ENCODE measurements at places on chromosomes 12 and 14.

- DNase-seq: no peak
Observed at GRCh38 chr12:117980616-117981015, 11.8 kb upstream of the KSR2 start.

DNA sequence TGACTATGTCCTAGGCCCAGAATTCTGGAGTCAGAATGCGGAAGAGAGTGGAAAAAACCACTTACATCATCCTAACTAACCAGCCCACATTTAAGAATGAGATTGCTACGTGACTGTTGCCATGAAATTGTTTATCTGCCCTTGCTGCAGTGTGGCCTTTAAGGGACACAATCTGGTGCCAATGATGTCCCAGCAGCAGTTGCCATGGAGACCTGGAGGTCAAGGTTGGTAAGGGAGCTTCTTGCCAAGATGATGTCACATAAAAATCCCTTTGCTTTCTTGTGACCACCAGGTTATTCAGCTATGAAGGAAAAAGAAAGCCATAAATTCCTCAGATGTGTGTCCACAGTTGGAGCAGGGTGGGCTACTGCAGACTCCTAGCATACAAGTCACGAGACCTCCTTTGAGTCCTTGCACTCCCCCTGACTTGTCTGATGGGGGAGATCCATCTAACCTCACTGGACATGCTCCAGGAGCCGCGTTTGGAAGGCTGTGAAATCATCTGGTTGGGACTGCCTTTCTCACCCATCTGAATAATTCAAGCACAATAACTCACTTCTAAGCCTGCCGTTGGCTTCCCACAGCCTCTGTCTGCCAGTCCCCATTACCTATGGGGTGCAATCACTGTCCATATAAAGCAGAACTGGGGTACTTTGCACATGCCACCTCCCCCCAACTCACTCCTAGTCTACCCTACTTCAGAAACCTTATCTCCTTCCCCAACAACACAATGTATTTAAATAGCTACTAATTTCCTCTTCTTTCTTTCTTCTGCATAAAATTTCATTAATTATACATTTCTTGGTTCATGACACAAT, 165.6 kb downstream of the ZFP36L1 start:
- no peak for DNase-seq

- no peak for DNase-seq
Observed at GRCh38 chr14:68576496-68577244, 216.2 kb downstream of the ZFP36L1 start.

DNA sequence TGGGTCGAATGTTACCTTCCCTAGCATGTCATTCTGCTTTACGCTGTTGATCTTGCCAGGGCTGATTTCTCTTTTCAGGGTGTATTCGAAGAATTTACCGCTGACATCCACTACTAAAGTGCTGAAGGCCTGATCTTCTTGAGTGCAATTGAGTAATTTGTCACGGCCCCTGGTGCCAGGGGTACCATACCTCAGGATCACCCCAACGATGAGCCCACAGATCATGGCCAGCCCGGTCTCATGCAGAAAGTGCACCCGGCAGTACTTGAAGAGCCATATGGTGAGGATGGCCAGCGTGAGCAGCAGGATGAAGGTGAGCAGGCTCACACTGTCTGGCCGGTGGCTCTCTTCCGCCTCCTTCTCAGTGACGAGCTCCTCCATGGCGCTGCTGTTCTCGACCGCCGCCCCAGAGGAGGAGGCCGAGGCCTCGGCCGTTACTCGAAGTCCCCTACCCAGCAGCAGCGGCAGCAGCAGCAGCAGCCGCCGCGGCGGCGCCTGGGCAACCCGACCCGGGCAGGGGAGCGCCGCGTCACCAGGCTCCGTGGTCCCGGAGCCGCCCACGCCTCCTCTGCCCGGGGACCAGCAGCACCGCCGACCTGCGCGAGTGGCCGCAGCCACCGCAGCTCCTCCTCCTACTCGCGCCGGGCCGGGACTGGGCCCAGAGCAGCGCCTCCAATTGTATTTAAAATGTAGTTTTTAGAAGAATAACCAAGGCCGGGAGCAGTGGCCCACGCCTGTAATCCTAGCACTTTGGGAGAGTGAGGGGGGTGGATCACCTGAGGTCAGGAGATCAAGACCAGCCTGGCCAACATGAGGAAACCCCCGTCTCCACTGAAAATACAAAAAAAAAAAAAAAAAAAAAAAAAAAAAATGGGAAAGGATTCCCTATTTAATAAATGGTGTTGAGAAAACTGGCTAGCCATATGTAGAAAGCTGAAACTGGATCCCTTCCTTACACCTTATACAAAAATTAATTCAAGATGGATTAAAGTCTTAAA, 58.5 kb upstream of the TMPO start:
- DNase-seq: peak; percentile 9

GRCh38 chr12:32455607-32456071, 56.3 kb downstream of the FGD4 start:
- DNase-seq: no peak

DNA sequence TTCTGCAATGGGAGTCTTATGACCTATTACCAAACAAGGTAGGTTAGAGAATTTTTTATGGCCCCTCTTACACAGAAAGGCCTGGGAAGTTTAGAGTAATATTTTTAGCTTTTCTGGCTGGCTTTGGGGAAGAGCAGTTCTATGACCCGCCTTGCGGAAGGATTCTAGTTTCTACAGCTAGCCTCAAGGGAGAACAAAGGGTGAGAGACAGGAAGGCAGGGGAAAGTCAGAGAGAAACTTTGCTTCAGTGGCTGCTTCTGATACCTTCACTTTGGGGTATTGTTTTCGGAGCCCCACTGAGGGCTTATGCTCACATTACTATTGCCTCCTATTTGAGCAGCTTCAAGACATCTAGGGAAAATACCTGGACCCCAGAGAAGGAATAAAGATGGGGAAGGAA, 80.7 kb upstream of the NUDT4 start:
- DNase-seq: no peak

DNA sequence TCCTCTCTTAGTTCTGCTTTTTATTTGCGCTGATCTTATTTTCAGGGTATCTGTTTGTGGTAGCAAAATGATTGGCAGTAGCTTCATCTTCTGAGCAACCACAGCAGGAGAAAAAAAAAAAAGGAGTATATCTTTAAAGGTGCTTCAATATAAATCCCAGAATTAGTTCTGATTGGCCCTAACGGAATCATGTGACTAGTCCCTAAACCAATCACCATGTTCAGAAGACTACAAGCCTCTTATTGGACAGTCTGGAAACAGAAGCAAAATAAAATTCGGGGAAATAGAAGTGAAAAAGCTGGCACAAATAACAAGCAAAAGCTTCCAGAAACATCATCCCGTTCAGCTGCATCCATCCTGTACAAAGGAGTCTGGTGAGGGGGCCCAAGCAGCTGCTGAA, 49.9 kb upstream of the PTPRO start:
- DNase-seq: no peak

DNA sequence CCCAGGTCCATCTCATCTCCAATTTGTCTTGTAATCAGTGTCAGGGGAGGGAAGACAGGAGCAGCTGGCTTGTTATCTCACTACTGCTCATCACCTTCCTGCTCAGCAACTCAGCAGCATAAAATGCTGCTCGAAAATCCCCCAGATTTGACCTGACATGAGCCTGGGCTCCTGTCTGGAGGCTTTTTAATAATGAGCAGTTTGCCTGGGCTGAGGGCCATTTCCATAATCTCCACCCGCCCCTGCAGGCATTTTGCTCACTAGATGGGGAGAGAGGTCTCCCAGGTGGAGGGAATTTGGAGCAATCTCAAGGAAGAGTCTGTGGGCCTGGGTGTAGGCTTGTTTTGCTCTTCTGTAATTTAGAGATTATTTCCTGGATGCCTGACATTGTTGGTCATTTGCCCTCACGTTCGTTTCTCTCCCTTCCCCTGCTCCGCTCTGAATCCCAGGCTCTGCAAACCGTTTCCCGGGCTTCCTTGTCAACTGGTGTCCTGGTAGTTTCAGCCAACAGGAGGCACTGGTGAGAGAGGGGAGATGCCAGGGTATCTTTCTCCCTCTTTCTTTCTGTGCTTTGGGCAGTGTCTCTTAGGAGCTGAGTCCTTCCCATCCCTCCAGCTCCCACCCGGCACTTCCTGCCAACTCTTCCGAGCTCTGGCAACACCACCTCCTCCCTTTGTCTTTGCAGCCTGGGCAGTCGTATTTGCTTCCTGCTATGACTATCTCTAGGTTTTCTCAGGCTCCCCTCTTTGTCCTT, 299.2 kb downstream of the GLT1D1 start:
- no peak for DNase-seq

GRCh38 chr14:80705241-80705980, 236.1 kb downstream of the CEP128 start:
- no peak for DNase-seq

DNA sequence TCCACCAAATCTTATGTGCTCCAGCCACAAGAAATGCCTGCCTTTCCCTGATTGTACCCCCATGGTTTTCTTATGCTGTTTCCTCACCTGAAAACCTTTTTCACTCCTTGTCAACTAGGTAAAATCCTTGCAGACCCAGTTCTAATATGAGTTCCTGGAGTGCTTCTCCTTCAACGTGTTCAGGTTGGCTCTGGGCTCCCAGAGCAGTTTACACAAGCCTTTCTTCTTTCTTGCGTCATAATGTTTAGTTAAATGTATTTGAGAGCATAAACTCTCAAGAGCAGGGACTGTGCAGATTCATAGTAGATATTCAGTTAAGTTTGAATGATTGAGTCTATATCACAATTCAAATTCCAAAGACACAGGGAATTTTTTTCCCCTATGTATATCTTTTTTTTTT, 484.8 kb upstream of the CCDC196 start:
- no peak for DNase-seq

- no peak for DNase-seq
Observed at GRCh38 chr12:63308671-63309070, 157.7 kb upstream of the AVPR1A start.

DNA sequence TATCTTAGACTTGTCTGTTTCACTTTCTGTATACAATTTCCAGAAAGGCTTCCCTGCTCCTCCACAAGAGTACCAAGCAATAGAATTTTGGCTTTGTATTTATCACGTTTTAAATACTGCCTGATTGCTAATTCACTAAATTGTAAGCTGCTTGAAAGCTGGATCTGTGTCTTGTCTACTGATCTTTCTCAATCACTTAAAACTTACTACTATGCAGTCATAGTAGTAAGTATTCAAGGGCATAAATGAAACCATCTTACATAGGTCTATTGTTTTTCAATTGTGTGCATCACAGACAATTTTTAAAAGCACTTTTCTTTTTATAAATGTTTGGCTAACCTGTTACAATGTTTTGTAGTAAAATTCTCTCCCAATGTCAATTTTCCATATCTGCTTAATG, 1.2 kb upstream of the GLIPR1L2 start:
- no peak for DNase-seq

DNA sequence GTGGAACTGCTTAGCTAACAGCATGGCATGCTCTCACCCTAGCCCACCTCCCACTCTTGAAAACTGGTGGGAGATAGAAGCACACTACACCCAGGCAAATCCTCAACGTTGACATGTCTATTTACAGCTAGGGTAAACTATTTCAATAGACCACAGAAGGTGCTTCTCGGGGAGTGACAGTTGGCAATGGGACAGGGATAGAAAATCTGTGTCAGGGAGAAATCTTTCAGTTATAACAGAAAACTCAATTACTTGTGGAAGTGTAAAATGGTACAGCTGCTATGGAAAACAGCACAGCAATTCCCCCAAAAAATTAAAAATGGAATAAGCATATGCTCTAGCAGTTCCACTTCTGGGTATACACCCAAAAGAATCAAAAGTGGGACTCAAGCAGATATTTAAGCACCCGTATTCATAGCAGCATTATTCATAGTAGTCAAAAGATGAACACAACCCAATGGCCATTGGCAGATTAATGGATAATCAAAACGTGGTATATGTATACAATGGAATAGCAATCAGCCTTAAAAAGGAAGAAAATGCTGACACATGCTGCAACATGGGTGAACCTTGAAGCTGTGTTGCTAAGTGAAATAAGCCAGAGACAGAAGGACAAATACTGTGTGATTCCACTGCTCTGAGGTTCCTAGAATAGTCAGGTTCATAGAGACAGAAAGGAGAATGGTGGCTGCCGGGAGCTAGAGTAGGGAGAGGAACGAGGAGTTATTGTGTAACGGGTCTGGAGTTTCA, 92.5 kb downstream of the STAB2 start:
- no peak for DNase-seq

- no peak for DNase-seq
Observed at GRCh38 chr14:94132285-94132887, 3.0 kb upstream of the IFI27L2 start.

- no peak for DNase-seq
Observed at GRCh38 chr14:101010293-101010692, 106.8 kb upstream of the RTL1 start.

- DNase-seq: no peak
Observed at GRCh38 chr14:34325493-34325892, 136.5 kb downstream of the SPTSSA start.
